ENCODE measurements at places on chromosomes 6 and 20.

DNA sequence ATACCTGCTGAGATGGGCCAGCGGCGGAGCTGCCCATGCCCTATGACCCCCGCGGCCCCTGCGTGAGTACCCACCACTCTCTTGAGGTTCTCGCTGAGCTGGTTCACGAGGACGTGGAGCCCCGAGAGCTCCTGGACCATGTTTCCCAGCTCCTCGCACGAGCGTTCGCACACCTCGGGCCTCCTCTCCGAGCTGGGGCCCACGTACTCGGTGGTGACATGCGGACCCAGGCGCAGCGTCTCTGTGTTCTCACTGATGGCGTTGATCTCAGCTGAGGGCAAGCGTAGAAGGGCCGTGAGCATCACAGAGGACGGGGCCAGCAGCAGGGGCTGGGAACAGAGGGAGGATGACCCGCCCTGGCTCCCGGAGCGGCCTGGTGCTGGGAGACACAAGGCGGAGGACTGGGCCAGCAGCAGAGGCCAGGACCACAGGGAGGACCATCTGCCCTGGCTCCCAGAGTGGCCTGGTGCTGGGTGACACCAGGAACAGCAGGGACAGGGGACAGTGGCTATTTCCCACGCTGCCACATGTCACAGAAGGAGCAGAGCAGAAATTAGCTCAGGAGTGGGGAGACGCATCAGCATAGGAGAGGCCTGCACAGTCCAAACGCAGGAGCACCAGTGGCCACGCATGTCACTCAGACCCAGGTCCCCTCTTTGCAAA lies 11.8 kb downstream of the THBS2 start:
- DNase-seq = no peak

DNA sequence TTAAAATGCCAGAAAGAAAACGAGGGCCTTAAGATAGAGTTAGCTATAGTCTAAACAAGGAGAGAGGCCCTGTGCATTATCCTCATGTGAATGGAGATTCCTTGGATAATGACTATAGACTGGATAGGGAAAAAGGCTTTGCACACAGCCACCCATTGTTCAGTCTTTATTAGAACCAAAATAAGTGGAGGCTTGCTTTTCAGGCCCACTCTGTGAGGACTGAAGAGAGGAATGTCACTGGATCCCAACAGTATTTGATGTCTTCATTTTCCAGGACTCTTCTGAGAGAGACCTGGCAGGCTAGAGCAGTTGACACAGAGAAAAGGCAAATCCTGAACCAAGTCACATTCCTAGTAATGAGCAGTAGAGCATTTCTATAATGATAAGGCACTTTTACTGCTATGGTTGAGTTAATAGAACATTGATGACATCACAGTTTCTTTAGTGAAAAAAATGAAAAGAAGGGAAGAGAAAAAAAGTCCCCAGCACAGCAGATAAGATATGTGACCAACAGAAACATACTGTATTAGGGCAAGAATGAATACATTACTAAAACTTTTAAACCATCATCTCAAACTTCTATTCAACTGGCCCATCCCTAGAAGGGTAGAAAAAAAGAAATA lies 315.1 kb downstream of the EPHA7 start:
- no peak for DNase-seq

DNA sequence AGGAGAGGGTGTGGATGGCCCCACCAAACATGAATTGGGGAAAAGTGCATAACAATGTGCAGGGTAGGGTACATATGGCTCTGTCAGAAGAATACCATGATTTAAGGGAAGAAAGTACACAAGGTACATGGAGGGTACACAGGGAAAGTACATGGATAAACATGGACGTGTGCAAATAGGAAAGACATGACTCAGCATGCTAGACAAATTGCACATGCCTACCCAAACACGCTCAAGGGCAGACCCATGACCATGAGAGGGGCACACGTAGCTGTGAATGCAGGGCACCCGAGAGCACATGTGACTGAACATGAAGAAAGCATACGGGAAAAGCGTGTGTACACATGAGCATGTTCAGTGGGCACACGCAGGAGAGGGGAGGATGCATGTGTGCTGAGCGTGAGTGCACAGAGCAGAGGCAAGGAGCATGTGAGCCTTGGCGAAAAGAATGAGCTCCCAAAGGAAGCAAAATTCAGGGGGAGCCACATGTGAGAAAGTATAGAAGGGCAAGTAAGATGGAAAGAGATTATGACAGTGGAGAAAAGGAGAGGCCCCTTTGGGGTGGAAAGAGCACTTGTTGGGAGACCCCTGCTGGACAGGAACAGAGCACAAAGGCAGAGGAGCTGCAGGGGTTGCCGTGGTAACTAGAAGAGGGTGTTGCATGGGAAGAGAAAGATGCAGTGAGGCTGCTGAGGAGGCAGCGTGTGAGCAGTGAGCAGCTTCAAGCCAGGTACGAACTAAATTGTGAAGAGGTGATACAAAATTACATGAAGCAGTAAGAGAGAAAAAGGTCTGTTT lies 17.8 kb downstream of the OR2H2 start:
- DNase-seq = no peak

GRCh38 chr6:147384029-147384428 lies 124.5 kb upstream of the SAMD5 start:
- DNase-seq = no peak

DNA sequence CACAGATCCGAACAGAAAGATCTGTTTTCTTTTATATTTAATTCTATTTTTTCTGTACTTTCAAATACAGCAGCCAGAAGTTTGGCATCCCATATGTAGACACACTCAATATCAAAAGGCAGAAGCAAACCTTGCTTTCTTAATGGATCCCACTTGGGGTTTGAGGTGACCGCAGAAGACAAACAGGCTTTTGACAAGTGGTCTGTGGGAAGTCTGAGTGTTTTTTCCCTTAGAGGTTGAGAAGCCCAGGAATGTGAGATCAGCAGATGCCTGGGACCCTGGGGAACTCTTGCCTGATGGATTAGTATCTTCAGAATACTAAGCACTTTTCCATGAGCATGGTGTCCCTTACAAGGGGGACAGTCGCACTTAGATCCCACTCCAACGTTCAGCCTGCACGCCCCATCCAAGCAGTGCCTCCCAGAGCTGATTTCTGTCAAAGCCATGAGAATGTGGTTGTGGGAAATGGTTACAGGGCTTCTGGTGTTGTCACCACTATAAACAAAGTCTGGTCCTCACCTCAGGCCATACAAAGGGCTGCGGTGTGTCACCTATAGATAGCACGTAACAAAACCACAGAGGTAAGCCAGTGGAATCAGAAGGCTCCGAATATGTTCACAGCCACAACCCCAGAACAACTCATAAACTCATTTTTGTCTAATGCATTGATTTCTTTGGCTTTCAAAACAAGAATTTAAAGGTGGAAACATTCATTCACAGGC lies 12.7 kb downstream of the IL17F start:
- DNase-seq = no peak

GRCh38 chr6:44539701-44540355 lies 152.3 kb downstream of the CDC5L start:
- no peak for DNase-seq

GRCh38 chr6:150418827-150419594 lies 50.2 kb downstream of the IYD start:
- no peak for DNase-seq

GRCh38 chr20:32858701-32859372 lies at the start of gene EFCAB8:
EFCAB8 (plus strand) TSS chr20:32858923; CDS start chr20:32863793, 4,870 bp downstream.
- DNase-seq = no peak

GRCh38 chr6:52519618-52520017 lies 57.2 kb downstream of the TRAM2 start:
- no peak for DNase-seq

- no peak for DNase-seq
These were observed 12.3 kb downstream of the BTBD3 start for GRCh38 chr20:11929947-11930346.

- no peak for DNase-seq
These were observed 132.3 kb downstream of the TINAG start for GRCh38 chr6:54440549-54440948.

GRCh38 chr6:20647585-20647984 lies 113.3 kb downstream of the CDKAL1 start:
- no peak for DNase-seq

DNA sequence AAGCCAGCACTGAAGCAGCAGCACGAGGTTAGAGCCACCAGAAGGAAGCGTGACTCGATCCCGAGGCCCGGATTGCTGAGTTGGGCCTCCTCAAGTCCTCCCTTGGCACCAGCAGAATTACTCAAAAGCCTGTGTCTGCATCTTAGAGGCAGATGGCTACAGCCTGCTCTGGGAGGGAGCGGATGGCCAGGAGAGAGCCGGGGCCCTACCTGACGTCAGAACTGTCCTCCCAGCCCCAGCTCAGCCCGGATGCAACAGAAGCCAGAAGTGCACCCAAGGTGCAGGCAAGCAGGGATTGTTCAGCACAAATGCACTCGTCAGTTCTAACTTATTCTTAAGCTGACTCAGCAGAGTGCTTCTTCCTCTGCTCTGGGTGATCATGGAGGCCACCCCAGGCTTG lies 155.5 kb upstream of the RPS6KA2 start:
- DNase-seq = no peak

GRCh38 chr6:145086197-145086596 lies 649.1 kb downstream of the EPM2A start:
- DNase-seq = no peak

- no peak for DNase-seq
These were observed 45.5 kb upstream of the CCR6 start for GRCh38 chr6:167077241-167077932.

DNA sequence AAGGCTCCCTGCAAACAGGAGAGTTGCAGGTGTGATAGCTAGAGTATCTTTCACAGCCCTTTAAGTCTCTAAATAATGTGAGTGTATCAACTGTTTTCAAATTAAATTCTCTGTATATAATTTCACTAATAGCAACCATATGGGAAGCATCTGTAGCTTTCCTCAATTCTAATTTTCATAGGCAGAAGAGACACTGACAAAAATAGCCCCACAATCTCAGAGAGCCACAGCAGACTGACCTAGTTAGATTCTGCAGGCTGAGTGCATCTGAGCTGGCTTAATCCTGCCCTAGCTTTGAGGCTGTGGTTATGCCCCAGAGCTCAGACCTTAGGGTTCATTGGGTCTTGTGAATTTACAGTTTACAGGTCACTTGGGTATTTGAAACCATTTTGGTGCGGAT lies 63.9 kb downstream of the MAP7 start:
- DNase-seq = peak; percentile 36

DNA sequence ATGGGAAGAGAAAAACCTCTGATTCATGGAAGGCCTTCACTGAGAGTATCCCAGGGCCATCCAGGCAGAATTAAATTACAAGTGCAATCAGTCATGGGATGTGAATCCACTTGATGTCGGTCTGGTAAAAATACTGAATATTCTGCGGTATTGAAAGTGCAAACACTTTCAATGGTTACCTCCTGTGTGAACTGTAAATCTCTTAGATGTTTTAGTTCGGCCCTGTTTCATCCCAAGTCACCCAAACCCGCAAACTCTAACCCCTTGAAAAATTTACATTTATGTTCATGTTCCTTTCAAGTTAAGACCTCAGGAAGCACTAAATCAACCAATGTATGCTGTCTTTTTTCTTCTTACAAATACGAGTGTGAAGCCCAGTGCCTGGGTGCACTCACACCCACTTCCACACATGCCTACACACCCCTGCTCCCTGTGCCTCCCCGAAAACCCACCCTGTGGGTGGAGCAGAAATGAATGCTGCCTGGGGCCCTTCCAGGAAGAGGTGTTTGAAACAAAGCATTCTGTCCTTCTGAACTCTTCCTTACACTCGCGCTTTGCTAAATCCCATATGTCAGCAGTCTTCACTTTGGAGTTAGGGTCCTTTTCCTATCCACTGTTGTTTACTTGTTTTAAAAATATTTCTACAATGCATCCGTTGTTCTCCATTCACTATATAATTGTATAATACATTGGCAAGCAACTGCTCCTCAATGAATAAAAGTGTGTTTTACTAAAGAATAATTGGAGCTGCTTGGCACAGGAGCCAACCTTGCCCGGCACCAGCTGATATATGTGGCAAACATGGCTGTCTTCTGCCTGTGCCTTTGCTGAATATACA lies 62.7 kb downstream of the FYN start:
- no peak for DNase-seq

DNA sequence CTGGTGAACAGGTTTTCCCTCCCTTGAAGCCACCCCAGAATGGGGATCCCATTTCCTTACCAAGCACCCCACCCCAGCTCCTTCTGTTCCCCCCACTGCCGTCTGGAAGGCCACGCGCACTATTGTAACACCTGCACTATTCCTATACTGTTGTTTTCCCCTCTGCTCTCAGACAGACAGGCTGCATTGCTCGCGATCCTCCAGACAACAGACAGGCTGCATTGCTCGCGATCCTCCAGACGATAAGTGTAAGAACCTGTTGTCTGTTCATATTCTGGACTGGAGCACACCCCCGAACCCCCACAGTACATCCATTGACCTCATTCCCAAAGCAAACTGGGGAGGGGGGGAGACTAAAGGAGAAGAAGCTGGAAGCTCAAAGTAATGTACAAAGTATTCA lies 72.7 kb downstream of the LY86 start:
- DNase-seq = no peak

GRCh38 chr20:53080969-53081871 lies 109.1 kb downstream of the TSHZ2 start:
- DNase-seq = no peak

GRCh38 chr6:89414215-89414614 lies 2.1 kb upstream of the RRAGD start:
- DNase-seq = no peak

DNA sequence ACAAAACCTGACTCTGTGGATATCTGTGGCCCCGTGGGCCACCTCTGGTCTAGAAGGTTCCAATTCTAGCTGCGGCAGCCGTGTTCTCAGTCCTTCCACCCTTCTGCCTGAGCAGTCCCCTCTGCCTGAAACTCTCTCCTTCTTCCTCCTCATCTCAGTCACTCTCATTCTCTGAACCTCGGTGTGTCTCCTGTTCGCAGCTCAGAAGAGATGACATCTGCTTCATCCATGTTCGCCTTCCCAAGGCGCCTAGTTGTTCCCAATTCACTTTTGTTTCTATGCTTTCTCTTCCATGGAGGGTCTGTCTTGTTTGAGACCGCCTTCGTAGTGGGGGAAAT lies 95.5 kb downstream of the CEBPB start:
- DNase-seq = no peak

Data from anterior cingulate cortex (tissue), 58 donors.